ENCODE measurements at places on chromosomes 13 and 19.

GRCh38 chr19:17949956-17950309, 17.0 kb upstream of the KCNN1 start:
- DNase-seq: no peak

GRCh38 chr13:77056382-77056781, 29.4 kb upstream of the FBXL3 start:
- DNase-seq: no peak

DNA sequence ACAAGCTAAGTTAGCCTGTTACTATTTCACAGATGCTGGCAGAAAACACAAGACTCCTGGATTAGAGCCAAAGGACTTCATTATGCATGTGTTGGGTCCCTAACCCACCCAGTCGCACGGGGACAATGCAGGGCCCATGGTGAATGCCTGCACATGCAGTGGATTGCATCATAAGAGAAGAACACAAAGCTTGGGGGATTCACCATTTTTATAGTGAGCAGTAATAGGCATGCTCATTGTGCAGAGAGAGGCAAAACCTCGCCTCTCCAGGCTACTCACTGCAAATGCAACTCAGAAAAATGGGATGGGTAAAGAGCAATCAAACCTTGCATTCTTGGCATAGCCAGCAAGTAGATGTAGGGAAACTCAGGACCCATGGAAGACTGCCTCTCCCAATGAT, 115.8 kb downstream of the DIAPH3 start:
- DNase-seq: no peak

DNA sequence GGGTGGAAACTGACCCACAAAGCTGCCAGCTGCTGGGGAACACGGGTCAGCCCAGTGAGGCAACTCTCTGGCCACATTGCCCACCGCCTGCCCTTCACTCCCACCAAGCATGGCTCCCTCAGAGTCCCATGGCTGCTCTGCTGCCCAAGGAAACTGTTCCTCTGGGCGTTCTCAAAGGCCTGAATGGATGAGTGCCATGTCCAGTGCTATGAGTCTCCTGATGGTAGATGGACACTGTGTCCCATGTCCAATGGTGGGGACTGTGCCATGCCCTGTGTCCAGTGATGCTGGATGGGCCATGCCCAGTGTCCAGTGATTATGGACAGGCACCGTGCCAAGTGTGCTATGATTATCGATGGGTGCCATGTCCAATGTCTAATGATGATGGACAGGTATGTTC, 88.8 kb downstream of the ANKRD10 start:
- DNase-seq: no peak

- no peak for DNase-seq
Observed at GRCh38 chr19:32661318-32661717, 13.7 kb downstream of the ANKRD27 start.

DNA sequence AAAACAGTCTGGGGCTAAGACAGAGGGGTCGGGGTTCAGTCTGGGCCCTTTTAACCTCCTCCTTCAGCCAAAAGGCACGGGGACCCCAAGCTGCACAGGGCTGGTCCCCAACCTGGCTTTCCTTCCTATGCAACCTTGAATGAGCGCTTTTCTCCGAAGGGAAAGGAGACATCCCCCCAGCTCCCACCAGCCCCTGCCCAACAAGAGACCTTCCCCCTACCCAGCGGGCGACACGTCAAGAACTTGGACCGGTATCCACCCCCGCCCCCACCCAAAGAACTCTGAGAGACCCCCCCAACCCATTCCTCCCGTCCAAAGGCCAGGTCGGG, 35.0 kb upstream of the NANOS3 start:
- no peak for DNase-seq

- DNase-seq: no peak
Observed at GRCh38 chr13:41059456-41060081, 1.7 kb upstream of the WBP4 start.

DNA sequence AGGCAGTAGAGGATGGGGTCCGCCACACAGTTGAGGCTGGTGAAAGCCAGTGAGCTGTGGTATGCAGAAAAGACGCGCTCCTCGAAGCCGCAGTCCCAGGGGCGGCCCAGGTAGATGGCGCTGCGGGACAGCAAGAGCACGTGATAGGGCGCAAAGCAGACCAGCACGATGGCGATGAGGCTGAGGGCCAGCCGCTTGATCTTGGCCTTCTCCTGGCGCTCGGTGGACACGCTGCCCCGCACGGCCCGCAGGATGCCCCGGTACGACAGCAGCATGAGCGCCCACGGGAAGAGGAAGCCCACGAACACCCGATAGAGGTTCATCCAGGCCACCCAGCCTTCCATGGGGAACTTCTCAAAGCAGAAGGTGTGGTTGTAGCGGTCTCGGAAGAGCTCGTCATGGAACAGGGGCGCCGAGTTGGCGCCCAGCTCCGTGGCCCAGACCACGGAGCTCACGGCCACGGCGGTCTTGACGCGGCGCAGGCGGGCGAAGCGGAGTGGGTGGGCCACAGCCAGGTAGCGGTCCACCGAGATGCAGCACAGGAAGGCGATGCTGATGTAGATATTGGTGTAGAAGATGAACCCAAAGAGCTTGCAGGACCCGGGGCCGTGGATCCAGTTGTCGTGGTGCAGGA, 6.5 kb upstream of the OPA3 start:
- no peak for DNase-seq

DNA sequence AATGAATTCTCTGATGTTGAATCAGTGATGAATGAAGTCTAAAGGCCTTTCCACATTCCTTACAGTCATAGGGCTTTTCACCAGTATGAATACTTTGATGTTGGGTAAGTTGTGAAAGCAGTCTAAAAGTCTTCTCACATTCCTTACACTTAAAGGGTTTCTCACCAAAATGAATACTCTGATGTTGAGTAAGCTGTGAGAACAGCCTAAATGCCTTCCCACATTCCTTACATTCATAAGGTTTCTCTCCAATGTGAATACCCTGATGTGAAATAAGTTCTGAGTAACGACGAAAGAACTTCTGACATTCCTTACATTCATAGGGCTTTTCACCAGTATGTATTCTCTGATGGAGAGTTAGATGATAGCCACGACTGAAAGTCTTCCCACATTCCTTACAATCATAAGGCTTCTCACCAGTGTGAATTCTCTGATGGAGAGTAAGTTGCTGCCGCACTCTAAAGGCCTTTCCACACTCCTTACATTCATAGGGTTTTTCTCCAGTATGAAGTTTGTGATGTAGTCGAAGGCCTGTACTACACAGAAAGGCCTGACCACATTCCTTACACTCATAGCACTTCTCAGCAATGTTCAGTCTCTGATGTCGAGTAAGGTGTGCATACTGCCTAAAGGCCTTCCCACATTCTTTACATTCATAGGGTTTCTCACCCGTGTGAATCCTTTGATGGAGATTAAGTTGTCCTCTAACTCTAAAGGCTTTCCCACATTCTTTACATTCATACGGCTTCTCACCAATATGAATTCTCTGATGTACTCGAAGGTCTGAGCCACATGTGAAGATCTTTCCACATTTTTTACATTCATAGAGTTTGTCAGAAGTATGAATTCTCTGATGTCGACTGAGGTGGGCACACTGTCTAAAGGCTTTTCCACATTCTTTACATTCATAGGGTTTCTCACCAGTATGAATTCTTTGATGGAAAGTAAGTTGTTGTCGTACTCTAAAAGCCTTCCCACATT, 19.9 kb downstream of the ZFP30 start:
- no peak for DNase-seq

DNA sequence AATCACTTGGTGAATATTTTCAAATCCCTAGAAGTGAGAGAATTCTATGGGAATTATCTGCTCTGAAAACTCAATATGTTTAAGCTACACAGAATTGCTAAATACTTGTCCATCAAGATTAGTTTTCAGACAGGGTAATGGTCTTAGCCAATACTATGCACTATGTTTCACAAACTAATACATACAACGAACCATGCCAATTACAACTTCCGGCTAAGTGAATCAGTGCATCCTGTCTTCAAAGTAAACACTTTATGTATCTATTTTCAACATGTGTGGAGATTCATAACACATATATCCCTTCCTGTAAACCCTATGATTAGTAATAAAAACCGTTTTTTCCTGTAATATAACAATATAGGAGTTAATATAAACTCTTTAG, 181.5 kb downstream of the POSTN start:
- DNase-seq: no peak

- DNase-seq: no peak
Observed at GRCh38 chr19:7981199-7981598, 24.2 kb downstream of the ELAVL1 start.

GRCh38 chr19:41960973-41961372, 1.9 kb upstream of the RABAC1 start:
- no peak for DNase-seq

DNA sequence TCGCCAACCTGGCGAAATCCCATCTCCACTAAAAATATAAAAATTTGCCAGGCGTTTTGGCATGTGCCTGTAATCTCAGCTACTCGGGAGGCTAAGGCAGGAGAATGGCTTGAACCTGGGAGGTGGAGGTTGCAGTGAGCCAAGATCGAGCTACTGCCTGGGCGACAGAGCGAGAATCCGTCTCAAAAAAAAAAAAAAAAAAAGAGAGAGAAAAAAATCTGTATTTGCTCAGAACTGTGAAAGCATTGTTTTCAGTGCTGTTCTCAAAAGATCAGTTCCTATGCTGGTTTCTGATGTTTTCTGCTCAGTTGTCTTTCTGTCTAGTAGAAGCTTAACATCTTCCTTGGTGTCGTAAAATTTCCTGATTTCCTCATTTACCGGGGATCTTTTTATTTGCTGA, 2.5 kb downstream of the SF3A2 start:
- DNase-seq: no peak

GRCh38 chr19:34808566-34808965, 35.6 kb upstream of the ZNF599 start:
- DNase-seq: no peak

- no peak for DNase-seq
Observed at GRCh38 chr13:72384879-72385278, 342.6 kb downstream of the MZT1 start.

GRCh38 chr19:30373593-30373992, 1.4 kb downstream of the ZNF536 start:
- DNase-seq: no peak

- DNase-seq: no peak
Observed at GRCh38 chr13:38430796-38431195, 81.1 kb downstream of the UFM1 start.

DNA sequence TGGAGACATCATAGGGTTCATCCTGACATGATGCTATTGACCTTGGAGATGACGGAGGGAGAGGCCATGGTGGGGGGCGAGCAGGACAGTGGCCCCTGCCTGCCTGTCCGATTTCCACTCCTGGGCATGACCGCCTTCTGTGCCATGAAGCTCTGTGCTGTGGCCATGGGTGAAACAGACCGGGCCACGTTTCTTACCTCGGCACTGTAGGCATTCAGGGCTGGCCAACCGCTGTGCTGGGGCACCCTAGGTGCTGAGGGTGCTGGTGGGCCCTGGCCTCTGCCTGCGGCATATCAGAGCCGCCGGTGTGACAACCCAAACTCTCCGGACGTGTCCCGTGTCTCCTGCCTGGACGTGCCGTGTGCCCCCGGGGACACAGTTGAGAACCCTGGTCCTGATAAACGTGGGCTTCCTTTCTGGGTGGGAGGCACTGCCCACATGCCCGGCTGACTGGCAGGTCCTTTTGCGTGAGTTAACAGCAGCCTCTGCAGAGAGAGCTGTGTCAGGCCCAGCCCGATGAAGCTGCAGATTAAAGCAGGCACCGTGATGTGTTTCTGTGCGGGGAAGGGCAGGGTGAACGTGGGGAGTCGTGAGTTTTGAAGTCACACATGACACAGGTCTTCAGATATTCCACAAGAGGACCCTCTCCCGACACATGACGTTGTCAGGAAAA, 46.5 kb downstream of the TMEM255B start:
- DNase-seq: no peak

- no peak for DNase-seq
Observed at GRCh38 chr13:58298556-58299135, 667.1 kb downstream of the PCDH17 start.

DNA sequence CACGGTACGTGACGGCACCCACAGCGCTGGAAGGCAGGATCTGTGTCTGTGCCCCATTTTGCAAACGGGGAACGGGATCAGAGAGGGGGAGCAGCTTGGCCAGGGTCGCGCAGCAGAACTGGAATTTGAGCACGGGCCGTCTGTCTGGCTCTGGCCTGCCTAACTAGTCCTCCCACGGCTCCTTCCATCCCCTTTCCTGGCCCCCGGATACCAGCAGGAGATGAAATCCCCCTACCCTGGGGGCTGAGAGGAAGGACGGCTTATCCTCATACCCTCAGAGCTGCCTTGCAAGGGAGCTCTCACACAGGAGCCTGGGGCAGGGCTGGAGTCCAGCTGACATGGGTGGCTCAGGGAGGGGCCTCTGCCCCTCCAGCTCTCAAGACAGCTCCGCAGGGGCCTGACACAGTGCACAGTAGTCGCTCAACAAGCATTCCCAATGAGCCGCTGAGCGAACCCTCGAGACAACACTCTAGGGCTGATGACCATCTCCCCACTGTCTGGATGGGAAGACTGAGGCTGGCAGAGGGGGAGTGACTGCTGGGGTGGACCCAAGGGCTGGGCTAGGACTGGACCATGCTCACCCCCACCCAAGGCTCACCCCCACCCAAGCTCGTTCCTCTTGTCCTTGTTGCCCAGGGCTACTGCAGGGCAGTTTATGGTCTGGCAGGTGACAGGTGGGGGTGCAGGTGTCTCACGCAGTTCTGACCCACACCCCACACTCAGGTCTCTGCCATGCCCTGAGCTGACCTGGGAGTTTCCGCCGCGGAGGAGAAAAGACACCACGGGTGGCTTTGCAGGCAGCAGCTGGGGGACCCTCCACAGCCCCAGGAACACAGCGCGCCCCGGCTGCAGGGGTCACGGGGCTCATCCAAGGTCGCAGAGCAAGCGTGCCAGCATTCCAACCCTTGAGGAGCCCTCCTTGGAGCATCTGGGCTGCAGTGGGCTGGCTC, 4.0 kb downstream of the ZBTB7A start:
- no peak for DNase-seq

GRCh38 chr13:98039964-98040363, 86.5 kb downstream of the IPO5 start:
- DNase-seq: no peak

GRCh38 chr13:109293166-109293565, 493.2 kb downstream of the IRS2 start:
- no peak for DNase-seq

GRCh38 chr13:105445796-105446195, 1089.7 kb downstream of the EFNB2 start:
- DNase-seq: no peak

DNA sequence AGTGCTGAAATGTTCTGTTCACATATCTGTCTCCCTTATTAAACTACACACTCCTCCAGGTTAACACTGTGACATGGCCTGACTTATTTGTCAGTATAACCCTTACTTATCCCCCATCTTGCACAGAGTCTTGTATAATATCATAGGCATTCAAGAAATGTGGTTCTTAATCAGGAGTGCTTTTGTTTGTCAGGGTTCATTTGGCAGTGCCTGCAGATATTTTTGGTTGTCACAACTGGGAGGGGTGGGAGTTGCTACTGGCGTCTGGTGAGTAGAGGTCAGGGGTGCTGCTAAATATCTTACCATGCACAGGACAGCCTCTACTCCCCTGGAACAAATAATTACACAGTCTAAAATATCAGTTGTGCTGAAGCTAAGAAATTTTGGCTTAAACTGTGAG, 20.4 kb upstream of the OBI1 start:
- no peak for DNase-seq

Data from activated effector memory CD4-positive, alpha-beta T cell treated with Interleukin-2 at 50 U/mL for 16 hours (primary cell).